ENCODE measurements at places on chromosomes 5 and 9. TPM values are rescaled to one million over a fixed set of nuclear protein-coding genes. Genes with fewer than 3 reads are reported as not detected.

The COL5A1 gene
- 192 TPM for total RNA-seq

The BASP1 gene
- total RNA-seq = 47.3 TPM

The REEP2 gene
- total RNA-seq = 3.0 TPM

The CATSPER3 gene
- total RNA-seq = 0.58 TPM

The SEMA6A gene
- 56.8 TPM for total RNA-seq

The ACOT12 gene
- 1.3 TPM for total RNA-seq

The OR1Q1 gene
- not detected for total RNA-seq

The AK8 gene
- 1.9 TPM for total RNA-seq

The PCDHGB1 gene
- 6.0 TPM for total RNA-seq

The FAM78A gene
- total RNA-seq = 10.6 TPM

The PCDHA13 gene
- 0.88 TPM for total RNA-seq

The MLANA gene
- total RNA-seq = 0.41 TPM

The FCHO2 gene
- total RNA-seq = 29.2 TPM
